ENCODE measurements at places on chromosomes 12 and 14.

DNA sequence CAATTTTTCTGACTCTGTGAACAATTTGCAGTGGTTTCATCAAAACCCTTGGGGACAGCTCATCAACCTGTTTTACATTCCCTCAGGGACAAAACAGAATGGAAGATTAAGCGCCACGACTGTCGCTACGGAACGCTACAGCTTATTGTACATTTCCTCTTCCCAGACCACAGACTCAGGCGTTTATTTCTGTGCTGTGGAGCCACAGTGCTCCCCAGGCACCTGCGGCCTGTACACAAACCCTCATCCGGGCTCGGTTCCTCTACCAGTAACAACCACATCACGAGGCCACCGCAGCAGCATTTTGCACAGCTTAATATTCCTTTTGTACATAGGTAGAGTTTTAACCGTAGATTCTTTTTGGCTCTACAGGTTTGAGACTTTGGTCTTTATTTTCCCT, 397.4 kb upstream of the OR4E1 start:
- H3K27ac ChIP-seq: peak overlapping the region; percentile 46
- H3K27me3 ChIP-seq: peaks cover 4% of the 10 kb centered on the region
- H3K4me3 ChIP-seq: peak overlapping the region; percentile 34

DNA sequence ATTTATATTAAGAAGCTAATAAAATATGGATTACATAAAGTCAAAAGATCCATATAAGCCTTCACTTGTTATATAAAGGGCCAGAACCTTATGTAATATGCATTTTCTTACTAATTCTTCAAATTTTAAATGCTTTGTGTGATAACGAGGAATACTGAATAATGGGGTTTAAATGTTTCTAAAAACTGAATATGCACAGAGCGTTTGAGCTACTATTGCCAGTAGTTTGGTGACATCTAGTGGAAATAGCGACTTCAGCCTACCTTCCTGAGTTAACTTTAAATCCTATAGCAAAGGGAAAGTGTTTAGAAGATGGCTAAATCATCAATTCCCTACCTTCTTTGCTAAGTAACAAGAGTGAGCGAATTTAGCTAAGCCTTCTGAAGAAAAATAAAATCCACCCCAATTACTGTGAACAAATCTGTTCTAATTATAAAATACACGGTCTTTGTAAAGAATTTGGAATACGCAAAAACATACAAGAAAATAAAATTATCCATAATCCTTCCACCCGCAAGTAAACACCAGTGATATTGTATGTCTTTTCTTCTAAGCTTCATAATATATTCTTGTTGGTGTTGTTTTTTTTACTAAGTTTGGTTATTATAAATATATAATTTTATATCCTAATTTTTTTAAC, 115.5 kb upstream of the G2E3 start:
- H3K36me3 ChIP-seq: no peaks in the 10 kb centered on the region
- H3K4me1 ChIP-seq: no peaks in the 10 kb centered on the region
- DNase-seq: no peak
- H3K4me3 ChIP-seq: no peak overlapping the region
- no peak overlapping the region for H3K27ac ChIP-seq
- H3K27me3 ChIP-seq: no peaks in the 10 kb centered on the region

DNA sequence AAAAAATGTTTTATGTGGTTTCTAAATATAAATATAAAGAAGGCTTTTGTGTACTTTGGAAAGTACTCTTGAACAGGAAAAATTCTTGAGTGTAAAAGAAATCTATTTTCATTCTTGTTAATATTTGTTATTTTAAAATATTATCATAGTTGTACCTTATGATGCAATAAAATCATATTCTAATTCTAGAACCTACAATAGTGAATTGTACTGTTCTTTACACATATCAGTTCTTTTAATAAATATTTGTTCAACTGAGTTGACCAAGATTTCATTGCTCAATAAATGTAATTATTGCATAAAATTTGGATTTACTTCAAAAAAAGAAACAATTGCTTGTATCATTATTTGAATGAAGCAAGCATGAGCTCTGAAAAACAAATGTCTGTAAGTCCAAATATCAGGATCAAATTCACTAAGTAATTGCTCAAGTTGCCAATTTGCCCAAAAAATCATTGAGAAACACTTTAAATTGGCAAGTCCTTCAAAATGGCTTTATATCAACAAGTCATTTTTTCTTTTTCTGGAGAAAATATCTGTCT, 191.6 kb upstream of the SLC16A7 start:
- no peaks in the 10 kb centered on the region for H3K36me3 ChIP-seq
- no peak overlapping the region for H3K4me3 ChIP-seq
- no peaks in the 10 kb centered on the region for H3K27me3 ChIP-seq
- H3K27ac ChIP-seq: no peak overlapping the region
- no peaks in the 10 kb centered on the region for H3K4me1 ChIP-seq

DNA sequence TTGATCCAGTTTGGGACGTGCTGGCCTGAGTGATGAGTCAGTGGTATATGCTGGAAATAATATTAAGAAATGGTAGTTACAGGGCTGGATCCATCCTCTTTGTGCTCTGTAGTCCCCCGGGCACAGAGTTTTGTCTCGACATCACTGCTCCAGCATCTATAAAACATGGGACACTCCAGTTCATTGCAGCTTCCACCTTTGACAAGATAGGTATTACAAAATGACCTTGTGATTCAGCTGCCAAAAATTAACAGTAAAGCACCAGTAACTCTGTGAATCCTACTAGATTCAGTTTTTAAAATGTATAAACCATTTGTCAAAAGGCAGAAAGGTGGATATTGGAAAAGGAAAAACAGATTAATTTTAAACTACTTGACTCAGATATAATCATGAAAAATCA, 14.6 kb upstream of the GNG2 start:
- no peak overlapping the region for H3K4me3 ChIP-seq
- peak overlapping the region; percentile 98 for H3K27ac ChIP-seq
- peaks cover 59% of the 10 kb centered on the region for H3K4me1 ChIP-seq
- H3K27me3 ChIP-seq: no peaks in the 10 kb centered on the region

DNA sequence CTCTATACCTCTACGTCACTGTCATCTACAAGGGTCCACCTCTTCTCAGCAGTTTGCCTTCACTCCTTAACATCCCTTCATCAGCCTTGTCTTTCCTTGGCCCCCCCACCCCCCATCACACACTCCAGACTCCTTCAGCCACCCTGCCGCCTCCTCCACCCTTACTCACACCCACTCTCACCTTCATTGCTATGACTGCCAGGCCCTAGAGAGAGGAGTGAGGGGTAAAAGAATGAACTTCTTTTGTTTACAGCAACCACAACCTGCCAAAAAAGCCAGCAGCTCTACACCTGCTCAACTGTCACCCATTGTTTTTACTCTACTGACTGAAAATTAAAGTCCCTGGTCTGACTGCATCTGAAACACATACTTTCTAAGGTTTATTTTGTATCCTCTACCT, 112.8 kb downstream of the DUSP6 start:
- H3K4me1 ChIP-seq: peaks cover 10% of the 10 kb centered on the region
- no peak for DNase-seq

DNA sequence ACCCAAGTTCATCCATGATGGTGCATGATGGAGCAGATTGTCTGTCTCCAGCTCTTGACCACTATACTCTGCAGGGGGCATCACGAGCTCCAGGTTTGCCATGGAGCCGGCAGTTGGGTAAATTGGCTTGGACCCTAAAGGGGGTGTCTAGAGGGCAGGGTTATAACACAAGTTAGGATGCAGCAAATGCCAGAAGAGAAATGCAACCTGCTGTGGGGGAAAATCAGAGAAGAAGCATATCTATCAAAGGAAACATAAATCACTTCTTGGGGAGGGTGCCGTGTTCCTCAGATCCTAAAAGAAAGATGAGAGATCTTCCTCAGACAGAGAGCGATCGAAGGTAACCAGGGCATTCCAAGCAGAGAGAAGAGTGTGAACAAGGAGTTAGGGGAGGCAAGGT, 334.9 kb downstream of the C12orf75 start:
- H3K27me3 ChIP-seq: peaks cover 2% of the 10 kb centered on the region
- H3K4me1 ChIP-seq: no peaks in the 10 kb centered on the region
- H3K4me3 ChIP-seq: no peak overlapping the region
- H3K36me3 ChIP-seq: no peaks in the 10 kb centered on the region
- H3K27ac ChIP-seq: no peak overlapping the region
- no peak for DNase-seq
